ENCODE measurements at places on chromosomes 3 and 15. TPM values are rescaled to one million over a fixed set of nuclear protein-coding genes. Genes with fewer than 3 reads are reported as not detected.

Gene DGKG
- 0.17 TPM for total RNA-seq

Gene FOXL2
- 0.09 TPM for total RNA-seq

Gene TRNT1
- 26.5 TPM for total RNA-seq

Gene B3GALNT1
- total RNA-seq, result 20.9 TPM

Gene ALG1L2
- 3.5 TPM for total RNA-seq

Gene EIF1B
- 103 TPM for total RNA-seq

DNA sequence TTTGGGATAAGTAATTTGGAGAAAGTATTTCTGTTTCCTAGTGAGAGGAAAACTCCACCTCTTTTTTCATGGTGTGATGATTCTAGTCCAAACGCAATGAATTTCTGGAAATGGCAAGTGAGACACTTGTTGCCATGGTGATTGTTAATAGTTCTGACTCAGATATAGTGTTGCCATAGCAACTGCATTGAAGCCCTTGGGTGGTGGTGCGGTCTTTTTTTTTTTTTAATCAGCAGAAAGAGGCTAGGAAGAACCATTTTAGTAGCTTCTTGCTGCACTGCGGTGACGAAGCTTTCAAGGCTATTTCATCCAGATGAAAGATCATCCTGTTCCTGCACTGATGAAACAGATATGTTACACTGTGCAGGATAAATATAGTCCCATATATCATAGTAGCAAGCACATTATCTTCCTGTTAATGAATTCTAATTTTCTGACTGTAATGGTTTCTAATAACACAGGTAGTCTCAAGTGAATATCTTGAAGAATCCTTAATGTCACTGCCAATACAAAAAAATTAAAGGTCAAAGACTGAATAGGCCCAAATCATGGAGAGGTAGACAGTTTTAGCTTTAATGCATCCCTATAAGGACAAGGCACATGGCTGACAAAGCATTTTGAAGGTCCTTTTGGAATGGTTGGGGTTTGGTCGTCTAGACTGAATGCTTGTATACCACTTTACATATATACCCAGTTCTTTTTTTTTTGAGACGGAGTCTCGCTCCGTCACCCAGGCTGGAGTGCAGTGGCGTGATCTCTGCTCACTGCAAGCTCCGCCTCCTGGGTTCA is 125.1 kb upstream of the ZBTB20 start:
- no peaks in the 10 kb centered on the region for H3K27me3 ChIP-seq
- H3K4me1 ChIP-seq, result no peaks in the 10 kb centered on the region
- no peak overlapping the region for H3K4me3 ChIP-seq

DNA sequence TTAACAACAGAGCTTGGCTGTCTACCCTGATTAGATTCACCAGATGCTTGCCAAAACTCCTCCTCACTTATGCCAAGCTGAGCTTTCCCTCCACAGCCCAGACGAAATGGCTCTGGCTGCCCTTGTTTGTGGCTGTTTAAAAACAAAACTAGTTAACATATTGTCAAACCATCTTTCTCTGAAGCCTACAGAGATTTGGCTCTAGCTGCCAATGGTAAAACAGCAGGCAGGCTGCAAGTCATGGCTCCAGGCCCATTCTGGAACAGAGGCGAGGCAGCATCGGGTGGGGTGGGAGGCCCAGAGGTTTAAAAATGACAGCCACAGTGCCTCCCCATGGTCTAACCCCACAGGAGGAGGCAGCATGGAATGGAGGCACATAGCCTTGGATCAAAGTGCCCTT is 75.9 kb downstream of the SCN5A start:
- H3K27me3 ChIP-seq, result peaks cover 5% of the 10 kb centered on the region
- no peak overlapping the region for H3K27ac ChIP-seq
- H3K4me1 ChIP-seq, result no peaks in the 10 kb centered on the region

GRCh38 chr15:63474810-63475316 is 29.5 kb upstream of the USP3 start:
- peaks cover 30% of the 10 kb centered on the region for H3K4me1 ChIP-seq
- H3K4me3 ChIP-seq, result no peak overlapping the region
- no peaks in the 10 kb centered on the region for H3K36me3 ChIP-seq
- peak overlapping the region; percentile 87 for H3K27ac ChIP-seq
- H3K27me3 ChIP-seq, result peaks cover 14% of the 10 kb centered on the region

GRCh38 chr15:70870051-70870450 is 16.1 kb upstream of the LARP6 start:
- no peak overlapping the region for H3K27ac ChIP-seq
- H3K27me3 ChIP-seq, result no peaks in the 10 kb centered on the region
- DNase-seq, result no peak
- H3K4me1 ChIP-seq, result peaks cover 2% of the 10 kb centered on the region
- H3K36me3 ChIP-seq, result peaks cover 3% of the 10 kb centered on the region

DNA sequence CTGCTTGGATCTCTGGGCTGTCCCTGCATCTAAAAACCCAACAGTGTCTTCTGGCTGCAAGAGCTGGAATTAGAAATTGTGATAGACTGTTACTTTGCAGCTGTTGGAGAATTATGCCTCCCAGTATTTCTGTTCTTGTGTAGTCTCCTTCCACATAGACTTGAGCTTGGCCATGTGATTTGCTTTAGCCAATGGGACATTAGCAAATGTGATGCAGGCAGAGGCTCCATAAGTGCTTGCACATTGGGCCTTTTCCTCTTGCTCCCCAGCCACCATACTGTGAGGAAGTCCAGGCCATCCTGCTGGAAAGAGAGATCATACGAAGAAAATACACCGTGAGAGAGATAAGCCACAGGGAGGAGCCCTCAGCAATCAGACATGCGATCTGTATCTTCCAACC is 33.8 kb upstream of the RASGRF1 start:
- H3K36me3 ChIP-seq, result no peaks in the 10 kb centered on the region
- H3K27ac ChIP-seq, result no peak overlapping the region
- peaks cover 12% of the 10 kb centered on the region for H3K27me3 ChIP-seq

GRCh38 chr3:31671976-31672375 is 139.3 kb downstream of the STT3B start:
- H3K4me1 ChIP-seq, result peaks cover 2% of the 10 kb centered on the region
- peaks cover 9% of the 10 kb centered on the region for H3K36me3 ChIP-seq
- no peaks in the 10 kb centered on the region for H3K27me3 ChIP-seq
- H3K27ac ChIP-seq, result no peak overlapping the region
- no peak for DNase-seq

DNA sequence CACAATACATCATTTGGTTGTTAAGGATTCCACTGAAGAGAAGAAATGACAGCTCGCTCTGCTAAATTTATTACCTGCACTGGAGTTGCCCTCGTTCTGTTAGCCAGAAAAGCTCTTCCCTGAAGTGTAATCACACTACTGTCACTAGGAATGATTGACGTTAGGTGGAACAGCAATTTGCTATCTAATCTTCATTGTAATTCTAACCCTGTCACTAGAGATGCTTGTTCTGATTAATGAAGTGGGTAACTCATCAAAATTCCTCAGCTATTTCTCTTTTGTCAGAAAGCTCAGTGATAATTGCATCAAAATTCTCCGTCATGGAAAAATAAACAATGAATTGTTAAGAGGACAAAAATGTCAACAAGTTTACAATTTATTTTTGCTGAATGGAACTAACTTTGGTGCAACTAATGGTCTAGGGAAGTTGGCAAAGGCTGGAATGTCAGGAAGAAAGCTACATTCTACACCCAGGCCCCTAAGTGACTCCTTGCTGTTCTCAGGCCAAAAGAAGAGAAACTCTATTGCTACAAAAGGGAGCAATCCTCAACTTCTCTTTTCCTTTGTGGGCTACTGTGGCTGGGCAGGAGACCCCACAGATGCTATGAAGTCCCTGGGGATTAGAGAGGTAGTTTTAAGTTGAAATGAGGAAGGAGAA is 34.1 kb downstream of the CCDC191 start:
- peaks cover 6% of the 10 kb centered on the region for H3K36me3 ChIP-seq
- DNase-seq, result no peak
- H3K27ac ChIP-seq, result peak overlapping the region; percentile 62
- H3K27me3 ChIP-seq, result no peaks in the 10 kb centered on the region
- peak overlapping the region; percentile 27 for H3K4me3 ChIP-seq
- H3K4me1 ChIP-seq, result peaks cover 20% of the 10 kb centered on the region

DNA sequence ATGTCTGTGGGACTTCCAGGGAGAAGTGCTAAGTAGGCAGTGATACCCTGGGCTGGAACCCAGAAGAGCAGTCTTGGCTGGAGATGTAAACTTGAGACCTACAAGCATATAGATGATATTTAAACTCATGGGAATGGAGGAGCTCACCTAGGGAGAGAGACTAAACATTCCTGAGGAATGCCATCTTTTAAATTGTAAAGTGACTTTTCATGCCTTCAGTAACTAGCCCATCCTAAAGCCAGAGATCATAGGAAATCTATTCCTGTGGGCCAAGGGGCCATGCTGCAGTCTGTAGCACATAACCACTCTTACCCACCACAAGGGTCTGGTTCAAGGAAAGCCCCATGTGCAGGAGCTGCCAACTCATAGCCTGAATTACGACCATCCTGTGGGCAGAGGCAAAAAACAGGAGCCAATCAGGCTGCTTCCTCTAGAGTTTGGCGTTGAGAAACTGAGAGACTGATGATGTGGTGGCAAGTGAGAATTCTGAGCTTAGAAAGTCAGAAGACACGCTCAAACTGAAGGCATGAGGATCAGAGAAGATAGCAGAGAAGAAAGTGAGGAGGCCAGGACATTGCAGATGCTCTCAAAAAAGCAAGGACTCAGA is 37.5 kb downstream of the CTDSPL start:
- no peak for DNase-seq
- no peak overlapping the region for H3K27ac ChIP-seq
- no peaks in the 10 kb centered on the region for H3K27me3 ChIP-seq

DNA sequence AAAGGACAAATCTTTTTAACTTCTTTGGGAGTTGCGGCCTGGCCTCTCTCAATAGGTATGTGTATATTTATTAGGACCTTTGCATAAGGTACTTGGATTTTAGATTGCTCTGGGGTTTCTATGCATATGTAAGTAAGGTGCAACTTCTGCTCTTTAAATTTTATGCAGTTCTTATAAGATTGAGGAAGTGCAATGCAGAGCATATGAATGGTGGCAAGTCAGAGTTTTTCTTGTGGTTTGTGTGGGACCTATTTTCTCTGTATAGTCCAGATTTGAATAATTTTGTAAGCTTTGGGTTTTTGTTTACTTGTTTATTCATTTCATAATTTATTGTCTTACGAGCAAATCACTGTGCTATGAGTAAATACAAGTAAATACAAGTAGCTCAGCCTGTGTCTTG is 101.5 kb downstream of the ATG7 start:
- no peak overlapping the region for H3K27ac ChIP-seq
- H3K27me3 ChIP-seq, result no peaks in the 10 kb centered on the region
- peaks cover 2% of the 10 kb centered on the region for H3K4me1 ChIP-seq

- no peaks in the 10 kb centered on the region for H3K27me3 ChIP-seq
- peaks cover 5% of the 10 kb centered on the region for H3K4me1 ChIP-seq
- H3K27ac ChIP-seq, result no peak overlapping the region
- DNase-seq, result no peak
- peaks cover 7% of the 10 kb centered on the region for H3K36me3 ChIP-seq
Measured at GRCh38 chr3:31705736-31706135, 173.0 kb downstream of the STT3B start.

- H3K4me3 ChIP-seq, result no peak overlapping the region
- DNase-seq, result no peak
- H3K36me3 ChIP-seq, result no peaks in the 10 kb centered on the region
- no peaks in the 10 kb centered on the region for H3K4me1 ChIP-seq
Measured at GRCh38 chr3:16759227-16759903, 125.4 kb upstream of the PLCL2 start.

- H3K4me3 ChIP-seq, result no peak overlapping the region
- H3K27ac ChIP-seq, result no peak overlapping the region
- no peak for DNase-seq
- no peaks in the 10 kb centered on the region for H3K36me3 ChIP-seq
- peaks cover 3% of the 10 kb centered on the region for H3K27me3 ChIP-seq
- peaks cover 1% of the 10 kb centered on the region for H3K4me1 ChIP-seq
Measured at GRCh38 chr3:179436517-179436916, 14.8 kb downstream of the GNB4 start.

DNA sequence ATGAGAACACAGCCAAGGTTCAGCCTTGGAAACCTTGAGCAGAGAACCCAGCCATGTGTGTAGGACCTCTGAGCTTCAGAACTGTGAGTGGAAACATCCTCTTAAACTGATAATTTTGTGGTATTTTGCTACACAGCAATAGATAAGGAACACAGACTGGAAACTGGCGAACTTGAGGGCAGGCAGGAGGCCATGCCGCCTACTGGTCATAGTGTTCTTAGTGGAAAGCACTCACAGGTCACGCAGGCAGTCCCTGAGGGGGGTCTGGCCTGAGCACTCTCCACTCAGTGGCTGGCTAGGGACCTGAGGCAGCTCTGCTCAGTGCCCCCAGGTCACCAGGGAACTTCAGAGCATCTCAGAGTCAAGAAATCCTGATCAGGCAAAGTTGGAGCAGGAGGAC is 9.7 kb upstream of the XIRP1 start:
- peaks cover 21% of the 10 kb centered on the region for H3K4me1 ChIP-seq
- no peaks in the 10 kb centered on the region for H3K36me3 ChIP-seq
- no peak overlapping the region for H3K27ac ChIP-seq
- H3K27me3 ChIP-seq, result peaks cover 19% of the 10 kb centered on the region

GRCh38 chr3:161295325-161295724 is 74.2 kb downstream of the NMD3 start:
- no peak overlapping the region for H3K27ac ChIP-seq
- peaks cover 9% of the 10 kb centered on the region for H3K36me3 ChIP-seq
- H3K27me3 ChIP-seq, result no peaks in the 10 kb centered on the region
- DNase-seq, result no peak
- no peaks in the 10 kb centered on the region for H3K4me1 ChIP-seq

- peak overlapping the region; percentile 57 for H3K27ac ChIP-seq
- H3K4me3 ChIP-seq, result no peak overlapping the region
- no peaks in the 10 kb centered on the region for H3K36me3 ChIP-seq
- H3K4me1 ChIP-seq, result peaks cover 19% of the 10 kb centered on the region
- no peaks in the 10 kb centered on the region for H3K27me3 ChIP-seq
Measured at GRCh38 chr3:8581806-8582445, 62.7 kb downstream of the SSUH2 start.

DNA sequence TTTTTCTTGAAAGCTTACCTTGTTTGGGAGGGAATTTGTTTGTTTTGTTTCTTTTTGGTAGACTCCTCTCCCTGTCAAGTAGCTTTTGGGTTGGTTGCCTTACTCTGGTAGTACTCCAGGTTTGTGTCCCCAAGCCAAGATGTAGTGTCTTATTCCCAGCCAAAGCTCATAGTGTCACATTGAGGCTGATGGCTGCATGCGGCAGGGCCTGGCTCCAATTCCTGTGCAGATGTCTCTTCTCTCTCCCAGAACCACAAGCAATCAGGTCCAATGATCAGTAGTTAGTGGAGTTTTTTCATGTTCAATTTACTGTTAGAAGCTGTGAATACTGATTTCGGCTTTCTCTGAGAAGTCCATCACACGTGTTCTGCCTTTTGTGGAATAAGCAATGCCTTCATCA is 221.1 kb upstream of the THBS1 start:
- H3K36me3 ChIP-seq, result no peaks in the 10 kb centered on the region
- H3K27ac ChIP-seq, result no peak overlapping the region
- no peak for DNase-seq
- no peak overlapping the region for H3K4me3 ChIP-seq
- no peaks in the 10 kb centered on the region for H3K27me3 ChIP-seq
